ENCODE measurements at places on chromosomes 5 and 9. TPM values are rescaled to one million over a fixed set of nuclear protein-coding genes. Genes with fewer than 3 reads are reported as not detected.

The GLRX gene
- 35.0 TPM for total RNA-seq

The RAD1 gene
- 15.2 TPM for total RNA-seq

The GADD45G gene
- total RNA-seq, result not detected

The PSMB7 gene
- total RNA-seq, result 137 TPM

The SPAG8 gene
- 0.82 TPM for total RNA-seq

The BAAT gene
- total RNA-seq, result not detected

Data from pericardium fibroblast (primary cell).